ENCODE measurements at places on chromosomes 7 and 10.

DNA sequence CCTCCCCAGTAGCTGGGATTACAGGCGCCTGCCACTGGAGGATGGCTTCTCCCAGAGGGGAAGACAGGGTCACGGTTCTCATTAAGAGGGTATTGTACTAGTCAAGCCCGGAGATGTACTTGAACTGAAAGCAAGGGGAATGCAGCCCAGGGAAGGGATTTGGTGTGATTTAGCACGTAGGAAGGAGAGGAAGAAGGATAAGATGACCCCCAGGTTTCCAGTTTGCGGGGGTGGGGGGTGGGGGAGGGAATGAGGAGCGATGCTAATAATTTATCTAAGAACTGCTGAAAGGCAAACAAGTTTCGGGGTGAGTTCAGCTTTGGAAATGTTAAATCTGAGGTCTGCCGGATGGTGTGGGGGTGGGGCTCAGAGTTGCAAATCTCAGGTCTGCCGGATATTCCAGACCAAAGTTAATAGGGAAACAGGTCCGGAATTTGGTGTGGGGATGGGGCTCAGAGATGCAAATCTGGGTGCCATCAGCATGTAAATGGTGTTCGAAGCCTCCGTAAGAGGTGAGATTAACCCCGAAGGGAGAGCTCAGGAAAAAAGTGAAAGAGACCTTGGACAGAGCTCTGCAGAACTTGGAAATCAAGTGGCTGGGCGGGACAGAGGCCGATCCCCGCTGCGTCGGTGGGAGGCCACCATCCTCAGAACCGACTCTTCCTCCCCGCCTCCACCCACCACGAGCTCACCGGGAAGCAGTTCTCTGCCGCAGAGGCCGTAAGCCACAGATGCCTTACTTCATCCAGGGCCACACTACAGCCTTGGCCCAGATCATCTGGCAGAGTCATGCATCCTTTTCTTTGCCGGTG lies 1.6 kb upstream of the SEPHS1 start:
- DNase-seq = peak; percentile 30

DNA sequence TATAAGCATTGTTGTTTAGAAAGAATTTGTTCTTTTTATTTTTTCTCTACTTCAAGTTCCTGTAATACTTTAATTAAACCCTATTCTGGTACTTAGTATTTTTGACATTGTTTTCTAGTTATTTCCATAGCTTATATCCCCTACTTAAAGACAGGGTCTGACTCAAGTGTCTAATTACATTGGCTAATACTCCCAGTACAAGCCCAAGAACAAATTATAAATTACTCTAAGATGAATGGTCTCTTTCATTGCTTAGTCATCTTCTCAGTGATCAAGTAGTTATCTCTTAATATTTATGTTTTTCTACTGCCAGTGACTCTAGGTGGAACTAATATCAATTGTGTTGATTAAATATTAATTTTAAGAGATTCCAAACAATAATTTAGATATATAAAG lies 21.6 kb downstream of the AHR start:
- DNase-seq = no peak

- no peak for DNase-seq
Measured at GRCh38 chr10:131519723-131520605, 208.4 kb upstream of the TCERG1L start.

GRCh38 chr10:64196638-64197315 lies 675.6 kb downstream of the REEP3 start:
- no peak for DNase-seq

DNA sequence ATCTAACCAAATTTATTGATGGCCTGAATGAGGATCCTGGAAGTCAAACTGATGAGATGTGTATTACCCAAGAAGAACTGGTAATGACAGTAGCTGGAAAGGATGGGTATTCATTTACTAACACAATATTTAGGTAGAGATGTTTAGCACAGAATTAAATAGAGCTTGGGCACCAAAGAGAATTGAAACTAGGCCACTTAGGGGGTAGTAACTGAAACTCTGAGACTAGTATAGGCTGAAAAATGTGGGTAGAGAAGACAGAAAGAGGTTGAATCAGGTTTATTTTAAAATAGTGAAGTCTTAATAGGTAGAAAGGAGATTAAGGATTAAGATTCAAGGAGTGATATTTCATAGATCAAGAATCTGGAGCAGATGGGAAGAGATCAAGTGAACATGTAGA lies 155.8 kb downstream of the MLLT10 start:
- DNase-seq = no peak

GRCh38 chr7:140189917-140190316 lies 13.1 kb upstream of the KDM7A start:
- DNase-seq = no peak

DNA sequence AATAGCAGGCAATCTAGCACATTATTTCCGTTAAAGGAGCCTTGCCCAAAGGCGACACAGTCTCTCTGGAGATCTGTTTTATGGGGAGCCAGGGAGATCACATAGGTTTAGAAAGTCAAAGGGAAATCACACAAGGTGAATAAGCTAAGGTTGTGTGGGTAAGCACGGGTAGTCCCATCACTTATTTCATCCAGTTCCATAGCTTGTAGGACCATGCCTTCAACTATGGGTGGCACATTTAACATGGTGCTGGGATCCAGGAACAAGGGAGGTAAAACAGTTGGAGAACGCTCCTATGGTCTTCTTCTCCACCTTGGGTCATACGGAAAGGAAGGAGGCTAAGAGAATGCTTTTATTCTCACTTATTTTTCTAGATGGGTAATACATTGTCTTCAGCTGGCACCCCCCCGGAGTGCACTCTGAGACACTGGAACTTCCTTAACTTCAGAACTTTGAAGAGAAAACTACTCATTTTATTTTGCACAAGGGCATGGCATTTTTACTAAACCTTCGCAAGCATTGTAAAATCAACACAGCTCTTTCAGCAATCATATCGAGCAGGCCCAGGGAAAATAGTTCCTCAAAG lies 435.4 kb downstream of the KIF20B start:
- DNase-seq = no peak

GRCh38 chr10:71234970-71235685 lies 22.8 kb downstream of the UNC5B start:
- DNase-seq = no peak

GRCh38 chr10:26509307-26509706 lies 71.2 kb downstream of the APBB1IP start:
- DNase-seq = no peak

DNA sequence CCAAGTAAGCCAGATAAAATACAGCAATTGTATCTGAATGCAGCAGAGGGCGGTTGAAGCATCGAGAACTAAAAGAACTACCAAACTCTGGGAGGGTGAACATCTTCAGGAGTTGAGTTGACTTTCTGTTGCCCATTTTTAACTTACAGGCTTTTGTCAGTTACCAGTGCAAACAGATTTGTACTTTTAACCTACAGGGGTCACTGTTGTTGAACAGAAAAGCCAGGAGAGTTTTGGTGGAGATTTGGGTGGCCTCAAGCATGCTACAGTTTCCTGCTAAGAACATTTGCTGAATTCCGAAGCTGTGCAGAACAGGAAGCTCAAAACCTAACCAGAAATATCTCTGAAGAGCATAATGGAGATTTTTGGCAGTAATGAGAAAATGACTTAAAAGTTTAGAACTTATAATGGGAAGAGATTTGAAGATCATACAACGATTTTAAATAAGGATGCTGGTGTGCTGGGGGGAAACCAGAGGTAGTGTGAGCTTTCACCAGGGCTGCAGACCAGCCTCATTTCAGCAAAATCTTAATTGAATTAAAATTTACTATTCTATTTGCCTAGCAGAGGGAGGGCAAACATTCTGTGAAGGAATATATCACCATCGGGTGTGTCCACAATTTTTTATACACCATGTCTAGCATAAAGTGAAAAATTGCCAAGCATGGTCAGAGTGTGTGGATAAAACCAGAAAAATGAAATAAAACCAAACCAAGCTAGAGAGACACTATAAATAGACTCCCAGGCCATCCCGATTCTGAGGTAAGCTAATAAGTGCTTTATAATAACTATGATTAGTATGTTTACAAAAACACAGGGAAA lies 208.6 kb upstream of the CCDC6 start:
- DNase-seq = peak; percentile 9

- no peak for DNase-seq
Measured at GRCh38 chr10:3749011-3749410, 36.0 kb downstream of the KLF6 start.

DNA sequence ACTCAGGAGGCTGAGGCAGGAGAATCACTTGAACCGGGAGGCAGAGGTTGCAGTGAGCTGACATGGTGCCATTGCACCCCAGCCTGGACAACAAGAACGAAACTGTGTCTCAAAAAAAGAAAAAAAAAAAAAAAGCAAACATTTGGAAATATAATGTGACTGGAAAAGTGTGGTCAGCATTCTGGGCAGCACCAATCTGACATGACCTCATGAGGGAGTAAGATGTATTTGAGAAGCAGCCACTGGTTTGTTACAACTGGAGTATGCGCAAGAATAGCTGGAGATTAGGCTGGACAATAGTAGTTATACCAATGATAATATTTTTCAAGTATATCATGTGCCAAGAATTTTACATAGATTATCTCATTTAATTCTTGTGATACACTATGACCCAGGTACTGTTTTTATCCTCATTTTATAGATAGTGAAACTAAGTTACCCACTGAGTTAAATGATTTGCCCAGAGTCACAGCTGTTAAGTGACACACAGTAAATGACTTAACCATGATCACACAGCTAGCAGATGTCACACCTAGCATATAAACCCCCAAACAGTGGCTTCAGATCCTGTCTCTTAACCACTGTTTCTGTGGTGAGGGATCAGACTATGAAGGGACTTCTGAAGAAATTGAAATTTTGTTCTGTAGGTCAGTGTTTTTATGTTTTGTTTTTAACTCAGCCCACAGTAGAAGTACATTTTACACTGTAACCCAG lies 11.1 kb downstream of the MCU start:
- DNase-seq = no peak

DNA sequence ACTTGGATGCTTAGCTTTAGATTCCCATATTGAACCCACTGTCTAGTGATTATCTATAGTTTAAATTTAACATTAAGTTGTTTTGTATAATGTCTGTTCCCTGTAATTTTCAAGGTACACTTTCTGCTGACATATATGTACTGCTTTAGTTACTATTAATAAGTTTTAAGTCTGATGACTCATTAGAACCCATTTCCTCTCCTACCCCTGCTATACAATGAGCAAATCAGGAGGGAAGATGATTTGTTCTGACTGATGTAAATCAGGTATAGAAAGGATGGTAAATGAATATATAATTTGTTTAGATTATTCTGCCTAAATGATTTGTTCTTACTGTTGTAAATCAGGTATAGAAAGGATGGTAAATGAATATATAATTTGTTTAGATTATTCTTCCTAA lies 691.8 kb downstream of the NXPH1 start:
- DNase-seq = no peak

- DNase-seq = no peak
Measured at GRCh38 chr10:6610647-6611046, 30.6 kb upstream of the PRKCQ start.

GRCh38 chr7:133230591-133231194 lies 22.2 kb upstream of the EXOC4 start:
- peak; percentile 41 for DNase-seq

DNA sequence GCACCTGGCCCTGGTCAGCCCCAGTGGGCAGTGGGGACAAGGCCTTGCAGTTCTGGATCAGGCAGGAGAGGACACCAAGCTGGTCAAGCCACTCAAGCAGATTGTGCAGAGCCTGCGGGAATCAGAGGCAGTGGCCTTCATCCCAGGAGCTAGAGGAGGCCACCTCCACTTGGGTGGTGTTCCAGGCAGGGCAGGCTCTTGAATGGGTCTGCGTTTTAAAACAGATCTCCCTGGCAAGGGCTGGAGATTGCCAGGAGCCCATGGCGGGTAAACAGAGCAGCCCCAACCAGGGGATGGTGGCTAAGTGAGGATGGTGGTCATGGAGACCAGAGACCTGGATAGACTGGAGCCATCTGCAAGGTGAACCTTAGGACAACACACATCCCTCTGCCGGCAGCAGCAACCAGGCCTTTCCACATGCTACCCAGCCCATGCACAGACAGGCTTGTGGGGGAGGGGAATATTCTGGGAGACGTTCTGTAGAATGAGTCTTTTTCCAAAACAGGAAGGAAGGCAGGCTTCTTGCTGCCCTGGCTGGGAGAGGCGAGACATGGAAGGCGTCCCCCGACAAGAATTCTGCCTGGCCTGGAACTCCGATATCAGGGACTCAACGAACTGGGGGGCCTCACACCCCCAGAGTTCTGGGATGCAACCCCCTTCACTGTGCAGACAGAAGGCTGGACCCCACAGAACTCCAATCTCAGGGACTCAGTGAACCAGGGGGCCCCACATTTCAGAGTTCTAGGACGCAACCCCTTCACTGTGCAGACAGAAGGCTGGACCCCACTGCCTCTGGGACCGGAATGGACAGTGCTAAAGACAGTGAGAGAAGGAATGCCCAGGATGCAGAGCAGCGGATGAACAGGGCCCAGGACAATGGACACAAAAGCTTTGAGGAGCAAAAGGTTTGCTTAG lies 264.8 kb downstream of the PTPRN2 start:
- no peak for DNase-seq

GRCh38 chr10:73577788-73578187 lies 13.4 kb downstream of the USP54 start:
- DNase-seq = no peak

DNA sequence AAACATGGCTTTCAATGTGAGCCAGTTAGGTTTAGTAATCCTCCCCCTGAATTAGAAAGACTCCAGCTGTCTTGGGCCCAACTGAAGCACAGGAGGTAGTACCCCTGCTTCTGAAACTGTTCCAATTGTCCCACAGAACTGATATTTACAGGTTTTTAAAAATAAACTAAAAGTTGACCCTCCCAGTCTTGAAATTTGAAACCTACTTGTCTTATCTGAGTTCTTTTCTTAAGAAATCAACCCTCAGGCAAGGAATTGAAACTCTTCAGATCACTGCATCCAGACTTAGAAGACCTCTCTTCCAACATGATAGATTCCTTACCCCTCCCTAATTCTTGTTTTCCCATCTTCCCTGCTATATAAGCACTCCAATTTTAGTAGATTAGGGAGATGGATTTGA lies 13.3 kb upstream of the ARHGAP21 start:
- DNase-seq = no peak
